ENCODE measurements at places on chromosomes 12 and 14.

DNA sequence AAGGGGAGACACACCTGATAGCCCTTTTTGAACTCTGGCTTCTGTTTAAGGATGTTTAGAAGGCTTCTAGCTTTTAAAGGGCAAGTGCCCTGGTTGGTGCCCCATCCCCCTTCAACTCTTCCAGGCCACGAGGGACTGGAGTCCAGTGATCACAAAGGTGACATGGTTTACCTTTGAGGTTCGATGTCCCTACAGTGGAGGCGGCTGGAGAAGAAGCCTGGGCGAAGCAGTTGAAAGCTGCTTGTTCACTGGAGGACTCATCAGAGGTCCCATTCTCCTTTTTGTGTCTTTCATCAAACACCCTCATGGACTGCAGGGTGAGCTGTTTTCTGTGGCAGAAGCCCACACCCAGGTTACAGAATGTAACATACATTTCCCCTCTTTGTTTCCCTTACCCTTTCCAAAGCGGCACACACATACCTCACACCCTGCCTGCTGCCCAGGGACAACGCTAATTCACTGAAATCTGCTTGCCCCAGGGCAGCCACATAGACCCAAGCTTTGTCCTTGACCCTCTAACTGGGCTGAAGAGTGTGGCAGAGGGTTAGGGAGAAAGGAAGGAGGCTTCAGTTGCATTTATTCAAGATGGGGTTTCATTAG lies 7.7 kb downstream of the TBX3 start:
- H3K27ac ChIP-seq = no peak overlapping the region
- no peak overlapping the region for H3K4me3 ChIP-seq
- no peaks in the 10 kb centered on the region for H3K27me3 ChIP-seq
- no peaks in the 10 kb centered on the region for H3K4me1 ChIP-seq
- DNase-seq = no peak

GRCh38 chr14:61953602-61954001 lies 191.4 kb downstream of the SNAPC1 start:
- H3K27me3 ChIP-seq = no peaks in the 10 kb centered on the region
- H3K27ac ChIP-seq = no peak overlapping the region
- DNase-seq = no peak
- no peaks in the 10 kb centered on the region for H3K36me3 ChIP-seq

DNA sequence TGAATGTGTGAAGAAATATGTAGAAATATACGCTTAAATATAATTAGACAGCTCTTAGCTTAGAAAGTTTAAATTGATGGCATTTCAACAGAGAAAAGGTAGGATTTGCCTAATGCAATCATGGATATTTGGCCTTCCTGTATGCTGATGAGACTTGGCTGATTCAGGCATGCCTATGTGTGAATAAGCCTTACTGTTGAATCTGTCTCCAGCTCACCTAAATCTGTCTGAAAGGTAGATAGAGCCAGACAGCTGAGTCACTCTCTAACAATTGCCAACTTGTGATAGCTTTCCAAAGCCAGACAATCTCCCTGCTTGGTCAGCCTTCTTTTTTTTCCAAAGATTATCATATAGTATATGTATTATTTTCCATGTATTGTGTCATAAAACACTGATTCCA lies 92.8 kb upstream of the FLRT2 start:
- DNase-seq = no peak
- no peak overlapping the region for H3K4me3 ChIP-seq
- peaks cover 19% of the 10 kb centered on the region for H3K4me1 ChIP-seq
- no peak overlapping the region for H3K27ac ChIP-seq
- H3K27me3 ChIP-seq = no peaks in the 10 kb centered on the region

DNA sequence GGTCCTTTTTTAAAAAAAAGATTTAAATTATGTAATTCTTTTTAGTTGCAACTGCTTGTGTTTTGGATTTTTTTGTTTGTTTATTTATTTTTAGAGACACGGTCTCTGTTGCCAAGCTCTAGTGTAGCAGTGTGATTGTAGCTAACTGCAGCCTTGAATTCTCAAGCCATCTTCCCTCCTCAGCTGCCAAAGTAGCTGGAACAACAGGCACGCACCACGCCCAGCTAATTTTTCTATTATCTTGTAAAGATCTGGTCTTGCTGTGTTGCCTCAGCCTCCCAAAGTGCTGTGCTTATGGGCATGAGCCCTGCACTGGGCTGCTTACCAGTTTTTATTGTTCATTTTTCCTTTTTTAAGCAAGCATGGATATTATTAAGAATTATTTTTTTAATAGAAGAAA lies 10.6 kb upstream of the ART4 start:
- no peak overlapping the region for H3K27ac ChIP-seq
- H3K27me3 ChIP-seq = no peaks in the 10 kb centered on the region
- H3K4me3 ChIP-seq = no peak overlapping the region
- H3K36me3 ChIP-seq = no peaks in the 10 kb centered on the region
- peaks cover 25% of the 10 kb centered on the region for H3K4me1 ChIP-seq

DNA sequence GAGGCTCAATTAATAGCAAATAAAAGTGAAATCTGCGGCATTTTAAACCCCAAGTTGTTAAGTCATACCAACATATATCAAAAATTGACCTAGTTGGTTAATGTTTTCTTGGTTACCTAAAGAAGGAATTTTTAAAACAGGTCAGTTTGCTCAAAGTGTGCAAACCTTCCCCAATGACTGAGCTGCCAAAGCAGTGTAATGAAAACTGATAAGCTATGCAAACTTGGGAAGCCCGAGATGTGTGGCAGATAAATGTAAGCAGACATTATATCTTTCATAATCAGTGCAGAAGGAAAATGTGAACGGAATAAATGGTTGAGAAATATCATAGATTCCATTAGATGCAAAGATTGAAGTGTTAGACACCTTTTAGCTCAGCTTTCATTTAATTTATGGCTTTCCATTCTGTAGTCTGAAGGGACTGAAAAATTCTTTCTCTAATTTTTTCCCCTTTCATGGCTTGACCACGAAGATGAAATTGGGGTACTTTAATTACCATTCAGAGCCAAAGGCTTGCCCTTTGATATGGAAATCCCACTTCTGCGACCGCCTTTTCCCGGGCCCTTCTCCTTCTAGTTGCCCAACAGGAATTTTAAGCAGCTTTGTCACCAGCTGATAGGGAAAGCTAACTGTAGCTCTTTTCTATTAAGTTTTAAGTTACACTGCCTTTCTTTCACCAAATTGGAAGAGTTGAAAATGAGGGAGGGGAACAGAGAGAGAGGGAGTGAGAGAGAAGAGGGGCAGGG lies 306.6 kb upstream of the SOX5 start:
- H3K4me3 ChIP-seq = no peak overlapping the region
- no peaks in the 10 kb centered on the region for H3K36me3 ChIP-seq
- DNase-seq = no peak
- H3K27me3 ChIP-seq = no peaks in the 10 kb centered on the region
- H3K27ac ChIP-seq = no peak overlapping the region
